Testis (tissue), 5 donors: ENCODE measurements at places on chromosomes 3 and 15. TPM values are rescaled to one million over a fixed set of nuclear protein-coding genes. Genes with fewer than 3 reads are reported as not detected.

- H3K27me3 ChIP-seq = no peaks in the 10 kb centered on the region
- H3K27ac ChIP-seq = no peak overlapping the region
- no peak for DNase-seq
- H3K4me1 ChIP-seq = peaks cover 5% of the 10 kb centered on the region
- H3K4me3 ChIP-seq = no peak overlapping the region
- no peaks in the 10 kb centered on the region for H3K36me3 ChIP-seq
Observed at GRCh38 chr15:72888211-72888610, 104.7 kb upstream of the ADPGK start.

DNA sequence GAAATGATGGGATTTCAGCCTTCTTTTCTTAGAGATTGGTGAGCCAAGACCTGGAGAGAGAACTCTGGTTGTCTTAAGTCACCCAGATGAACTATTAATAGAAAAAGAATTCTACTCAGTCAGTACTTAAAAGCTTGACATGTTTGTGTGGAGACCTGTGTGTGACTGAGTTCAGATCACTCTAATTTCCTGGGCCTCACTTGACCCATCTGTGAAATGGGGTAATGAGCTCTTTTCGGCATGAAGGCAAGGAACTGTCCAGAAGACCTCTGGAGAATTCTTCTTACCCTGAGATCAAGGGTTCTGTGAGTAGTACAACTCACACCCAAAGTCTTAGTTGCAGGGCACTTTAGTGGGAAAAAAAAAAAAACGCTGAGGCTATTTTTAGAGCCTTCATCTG, 92.9 kb downstream of the LPP start:
- H3K4me1 ChIP-seq = no peaks in the 10 kb centered on the region
- no peak overlapping the region for H3K4me3 ChIP-seq
- DNase-seq = no peak
- no peaks in the 10 kb centered on the region for H3K27me3 ChIP-seq

DNA sequence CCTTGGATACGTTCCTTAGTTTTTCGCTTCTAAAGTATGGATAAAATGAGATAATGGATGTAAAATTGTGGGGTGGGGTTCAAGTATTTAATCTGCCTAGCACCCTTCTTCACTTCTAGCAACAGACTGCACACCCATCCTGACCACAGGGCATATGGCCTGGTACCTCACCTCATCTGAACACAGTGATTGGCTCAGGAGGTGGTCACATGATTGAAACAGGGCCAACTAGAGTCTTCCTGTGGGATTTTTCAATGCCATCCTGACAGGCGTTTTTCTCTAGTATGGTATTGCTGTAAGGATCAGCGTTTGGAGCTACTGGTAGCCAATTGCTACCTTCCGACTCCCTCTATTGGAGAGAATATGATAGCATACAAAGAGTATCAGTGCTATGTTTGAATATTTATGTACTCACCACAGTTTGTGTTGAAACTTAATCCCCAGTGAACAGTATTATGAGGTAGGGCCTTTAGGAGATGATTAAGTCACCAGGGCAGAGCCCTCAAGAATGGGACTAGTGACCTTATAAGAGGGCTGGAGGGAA, 172.2 kb downstream of the PPM1L start:
- H3K36me3 ChIP-seq = no peaks in the 10 kb centered on the region
- H3K4me3 ChIP-seq = no peak overlapping the region
- no peaks in the 10 kb centered on the region for H3K27me3 ChIP-seq
- no peak overlapping the region for H3K27ac ChIP-seq
- H3K4me1 ChIP-seq = no peaks in the 10 kb centered on the region

- H3K27ac ChIP-seq = no peak overlapping the region
- H3K36me3 ChIP-seq = no peaks in the 10 kb centered on the region
- peaks cover 36% of the 10 kb centered on the region for H3K4me1 ChIP-seq
- no peak for DNase-seq
- no peak overlapping the region for H3K4me3 ChIP-seq
Observed at GRCh38 chr3:184683900-184684560, 27.8 kb downstream of the MAGEF1 start.

GRCh38 chr3:125573216-125573615, 22.1 kb downstream of the OSBPL11 start:
- no peaks in the 10 kb centered on the region for H3K36me3 ChIP-seq
- no peaks in the 10 kb centered on the region for H3K4me1 ChIP-seq
- H3K27ac ChIP-seq = no peak overlapping the region
- no peaks in the 10 kb centered on the region for H3K27me3 ChIP-seq
- DNase-seq = no peak

DNA sequence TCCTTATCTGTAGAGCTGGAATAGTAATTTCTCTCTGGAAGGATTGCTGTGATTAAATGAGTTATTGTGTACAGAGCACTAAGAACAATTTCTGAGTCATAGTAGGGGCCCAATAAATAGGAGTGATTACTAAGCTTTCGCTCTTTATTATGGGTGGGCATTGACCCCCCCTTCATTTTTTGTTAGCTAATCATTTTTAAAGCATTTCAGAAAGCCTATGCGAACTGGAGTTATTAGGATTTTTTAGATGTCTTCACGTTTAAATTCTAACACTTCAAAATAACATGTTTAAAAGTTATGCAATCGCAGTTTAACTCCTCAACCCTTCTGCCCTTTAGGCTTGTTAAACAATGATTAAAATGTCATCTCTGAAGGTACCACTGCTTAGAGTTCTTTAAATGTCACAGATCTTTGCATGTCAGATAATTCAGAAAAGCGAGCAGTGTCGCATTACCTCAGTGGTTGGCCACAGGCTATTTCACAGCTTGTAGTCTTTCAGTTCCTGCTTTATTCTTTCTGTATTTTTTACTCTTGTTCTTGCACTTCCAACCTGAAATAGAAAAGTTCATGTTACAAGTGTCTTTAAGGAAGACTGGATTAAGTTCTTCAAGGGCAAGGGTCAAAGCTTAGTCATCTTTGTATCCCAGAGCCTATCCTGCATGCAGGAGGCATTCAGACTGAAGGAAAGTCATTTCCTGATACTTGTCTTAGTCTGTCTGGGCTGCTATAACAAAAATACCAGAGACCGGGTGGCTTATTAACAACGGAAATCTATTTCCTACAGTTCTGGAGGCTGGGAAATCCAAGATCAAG, 102.9 kb downstream of the FNDC3B start:
- peaks cover 30% of the 10 kb centered on the region for H3K4me1 ChIP-seq
- H3K4me3 ChIP-seq = no peak overlapping the region
- H3K36me3 ChIP-seq = no peaks in the 10 kb centered on the region
- no peaks in the 10 kb centered on the region for H3K27me3 ChIP-seq

Gene LRRC31
- 0.19 TPM for total RNA-seq

Gene STRIT1
- not detected for total RNA-seq

Gene RNF7
- total RNA-seq = 69.9 TPM

- H3K27me3 ChIP-seq = no peaks in the 10 kb centered on the region
- no peaks in the 10 kb centered on the region for H3K36me3 ChIP-seq
- H3K27ac ChIP-seq = no peak overlapping the region
- no peaks in the 10 kb centered on the region for H3K4me1 ChIP-seq
- H3K4me3 ChIP-seq = no peak overlapping the region
Observed at GRCh38 chr3:43455233-43455632, 166.6 kb downstream of the ANO10 start.
